Caco-2 (cell line): ENCODE measurements at places on chromosomes 11 and 22.

- no peak for DNase-seq
Measured at GRCh38 chr11:46180736-46181135, 59.5 kb upstream of the PHF21A start.

DNA sequence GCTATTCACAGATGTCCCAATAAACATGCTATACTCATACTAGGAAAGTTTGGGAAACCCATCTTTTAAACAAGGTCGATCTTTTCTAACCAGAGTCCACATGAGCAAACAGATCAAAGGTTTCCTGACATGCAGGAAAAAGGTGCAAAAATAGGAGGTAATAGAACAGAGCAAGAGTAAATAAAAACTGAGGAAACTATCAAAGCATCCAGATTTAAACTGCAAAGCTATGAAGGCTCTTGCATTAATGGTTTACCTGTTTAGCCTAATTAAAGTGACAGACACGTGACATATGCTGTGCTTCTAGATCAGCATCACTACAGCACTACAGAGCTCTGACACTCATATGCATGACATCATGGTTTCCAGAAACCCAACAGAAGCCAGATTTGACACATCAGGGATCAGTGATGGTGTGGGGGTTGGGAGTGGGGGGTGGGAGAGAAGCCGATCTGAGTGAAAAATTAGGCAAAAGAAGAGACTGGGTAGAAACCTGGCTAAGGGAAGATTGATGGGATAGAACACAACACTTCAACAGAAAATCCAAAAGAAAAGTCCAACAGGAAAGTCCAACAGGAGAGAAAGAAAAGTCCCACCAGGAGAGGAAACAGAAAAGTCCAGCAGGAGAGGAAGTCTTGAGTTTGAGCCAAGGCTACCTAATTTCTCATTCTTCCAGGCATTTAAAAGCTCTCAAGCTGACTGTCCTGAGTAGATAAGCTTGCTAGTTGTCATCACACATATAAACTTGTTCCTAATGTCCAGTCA lies 262.3 kb downstream of the SOX6 start:
- DNase-seq, result no peak

GRCh38 chr11:117126223-117126965 lies 17.7 kb upstream of the PAFAH1B2 start:
- DNase-seq, result no peak

DNA sequence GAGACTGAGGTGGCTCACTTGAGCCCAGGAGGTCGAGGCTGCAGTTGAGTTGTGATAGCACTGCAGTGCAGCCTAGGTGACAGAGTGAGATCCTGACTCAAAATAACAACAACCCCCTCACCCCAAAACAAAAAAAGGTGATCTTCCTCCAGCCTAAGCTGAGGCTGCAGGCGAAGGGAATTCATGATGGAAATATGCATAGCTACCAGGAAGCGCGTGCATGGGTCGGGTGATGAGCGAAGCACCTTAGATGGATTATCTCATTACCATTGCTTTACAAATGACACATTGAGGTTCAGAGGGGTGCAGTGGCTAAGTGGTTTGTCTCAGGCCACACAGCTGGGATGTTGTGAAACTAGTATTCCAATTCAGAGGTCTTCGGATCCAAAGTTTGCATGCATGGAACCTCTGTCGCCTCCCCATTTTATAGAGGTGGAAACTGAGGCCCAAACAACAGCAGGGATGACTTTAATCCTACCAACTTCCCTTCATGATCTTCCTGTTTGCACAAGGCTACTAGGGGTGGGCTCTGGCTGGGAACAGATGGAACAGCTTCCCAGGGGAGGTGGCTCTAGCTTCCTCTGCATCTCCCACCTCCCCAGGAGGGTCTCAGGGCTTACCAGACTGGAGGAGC lies 4.6 kb downstream of the SLC29A2 start:
- DNase-seq, result peak; percentile 30

DNA sequence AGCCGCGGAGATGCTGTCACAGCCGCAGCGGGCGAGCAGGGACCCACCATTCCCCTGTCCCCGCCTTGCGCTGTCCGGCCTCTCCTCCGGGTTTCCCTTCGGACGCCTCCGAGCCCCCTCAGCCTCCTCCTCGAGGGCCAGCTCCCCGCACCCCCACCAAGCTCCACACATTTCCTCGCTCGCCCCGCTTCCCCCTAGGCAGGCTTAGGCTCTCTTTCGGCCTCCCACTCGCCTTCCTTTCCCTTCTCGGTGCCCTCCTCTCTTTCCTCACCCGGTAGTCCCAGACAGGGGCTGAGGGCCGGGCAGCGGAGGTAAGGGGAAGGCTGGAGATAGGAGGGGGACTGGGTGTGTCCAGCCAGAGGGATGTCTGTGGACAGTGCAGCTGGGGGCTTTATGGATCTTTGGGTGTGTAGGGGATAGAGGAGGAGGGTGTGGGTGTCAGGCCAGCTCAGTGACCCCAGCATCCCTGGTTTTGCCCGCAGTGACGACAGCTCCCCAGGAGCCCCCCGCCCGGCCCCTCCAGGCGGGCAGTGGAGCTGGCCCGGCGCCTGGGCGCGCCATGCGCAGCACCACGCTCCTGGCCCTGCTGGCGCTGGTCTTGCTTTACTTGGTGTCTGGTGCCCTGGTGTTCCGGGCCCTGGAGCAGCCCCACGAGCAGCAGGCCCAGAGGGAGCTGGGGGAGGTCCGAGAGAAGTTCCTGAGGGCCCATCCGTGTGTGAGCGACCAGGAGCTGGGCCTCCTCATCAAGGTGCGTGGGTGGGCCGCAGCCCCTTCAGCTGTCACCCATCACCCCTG lies 1.6 kb downstream of the KCNK4 start:
- DNase-seq, result no peak

GRCh38 chr11:30908272-30908671 lies 322.1 kb upstream of the MPPED2 start:
- DNase-seq, result no peak

GRCh38 chr11:2301631-2302305 lies at the start of the genes C11orf21 and TSPAN32:
C11orf21 (minus strand) TSS chr11:2301918; CDS start chr11:2301808, 110 bp downstream.
TSPAN32 (plus strand) TSS chr11:2302013; CDS start chr11:2302150, 137 bp downstream.
- DNase-seq, result no peak

DNA sequence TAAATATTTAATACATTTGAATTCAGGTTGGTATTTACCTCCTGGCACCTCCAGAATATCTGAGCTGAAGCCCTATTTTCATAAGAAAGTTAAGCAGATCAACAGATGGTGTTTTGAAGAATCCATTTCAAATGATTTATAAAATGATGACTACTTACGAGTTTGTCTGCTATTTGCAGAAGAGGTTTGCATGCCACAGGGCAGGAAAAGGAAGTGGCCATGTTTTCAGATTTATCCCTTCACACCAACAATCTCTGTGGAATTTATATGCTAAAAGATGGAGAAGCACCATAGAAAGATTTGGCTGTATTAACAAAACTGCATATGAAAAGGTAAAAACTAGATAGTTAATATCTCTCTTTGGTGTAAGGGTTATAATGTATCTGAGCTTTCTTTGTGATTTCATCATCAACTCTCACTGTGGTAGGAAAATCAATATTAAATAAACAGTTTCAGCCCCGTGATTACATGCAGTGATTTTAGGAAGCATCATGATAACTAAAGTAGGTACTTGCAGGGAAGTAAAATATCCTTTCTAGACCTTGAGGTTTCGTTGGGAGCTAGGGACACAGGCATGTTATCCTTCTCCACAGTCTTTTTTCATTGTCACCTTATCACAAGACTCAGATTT lies 2.6 kb downstream of the BMAL1 start:
- DNase-seq, result no peak

DNA sequence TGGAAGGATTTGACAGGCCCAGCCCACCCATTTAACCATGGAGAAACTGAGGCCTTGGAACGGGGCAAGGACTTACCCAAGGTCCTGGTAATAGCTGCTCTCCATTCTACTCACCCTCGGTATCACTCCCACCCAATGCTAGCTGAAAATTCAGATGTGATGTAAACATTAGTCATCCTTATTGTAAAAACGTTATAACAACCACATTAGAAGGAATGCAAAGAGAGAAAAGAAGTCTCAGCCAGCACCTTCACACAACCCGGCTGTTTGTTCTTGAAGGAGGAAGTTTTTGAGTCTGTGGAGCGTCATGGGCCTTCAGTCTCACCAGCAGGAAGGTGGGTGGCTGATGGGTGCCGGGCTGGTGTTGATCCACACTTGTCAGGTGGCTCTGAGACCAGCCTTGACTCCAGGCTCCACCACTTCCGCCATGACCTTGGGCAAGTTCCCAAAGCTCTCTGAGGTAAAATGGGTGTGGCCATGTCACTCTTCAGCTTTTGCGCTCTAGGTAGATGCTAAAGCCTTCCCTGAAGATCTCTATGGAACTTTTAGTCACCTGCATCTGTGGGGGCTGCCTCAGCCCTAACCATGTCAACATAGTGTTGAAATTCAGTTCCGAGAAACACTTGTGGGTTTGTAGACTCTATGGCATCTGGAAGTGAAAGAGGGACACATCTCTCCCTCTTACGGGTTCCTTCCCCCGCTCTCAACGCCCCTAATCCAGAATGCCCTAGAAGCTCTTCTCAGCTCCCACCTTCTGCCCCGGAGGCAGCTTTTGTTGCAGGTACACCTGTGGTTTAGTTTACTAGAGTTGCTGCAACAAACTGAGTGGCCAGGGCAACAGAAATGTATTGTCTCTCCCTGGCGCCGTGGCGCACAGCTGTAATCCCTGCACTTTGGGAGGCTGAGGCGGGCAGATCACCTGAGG lies 14.8 kb downstream of the CD6 start:
- DNase-seq, result peak; percentile 1

GRCh38 chr11:28566339-28567089 lies 458.3 kb downstream of the METTL15 start:
- DNase-seq, result no peak

- DNase-seq, result peak; percentile 30
Measured at GRCh38 chr11:125341676-125342075, 154.4 kb downstream of the FEZ1 start.

GRCh38 chr11:125999234-125999880 lies 53.5 kb downstream of the VSIG10L2 start:
- no peak for DNase-seq

- no peak for DNase-seq
Measured at GRCh38 chr11:106152013-106152412, 74.6 kb downstream of the AASDHPPT start.

DNA sequence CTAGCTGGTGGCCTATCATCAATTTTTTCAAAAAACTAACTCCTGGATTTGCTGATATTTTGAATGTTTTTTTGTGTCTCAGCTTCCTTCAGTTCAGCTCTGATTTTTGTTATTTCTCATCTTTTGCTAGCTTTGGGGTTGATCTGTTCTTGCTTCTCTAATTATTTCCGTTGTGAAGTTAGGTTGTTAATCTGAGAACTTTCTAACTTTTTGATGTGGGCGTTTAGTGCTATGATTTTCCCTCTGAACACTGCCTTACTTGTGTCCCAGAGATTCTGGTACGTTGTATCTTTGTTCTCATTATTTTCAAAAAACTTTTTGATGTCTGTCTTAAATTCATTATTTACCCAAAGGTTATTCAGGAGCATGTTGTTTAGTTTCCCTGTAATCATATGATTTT lies 19.1 kb downstream of the NARS2 start:
- DNase-seq, result no peak

GRCh38 chr22:48647051-48647450 lies 1180.6 kb downstream of the BRD1 start:
- no peak for DNase-seq

DNA sequence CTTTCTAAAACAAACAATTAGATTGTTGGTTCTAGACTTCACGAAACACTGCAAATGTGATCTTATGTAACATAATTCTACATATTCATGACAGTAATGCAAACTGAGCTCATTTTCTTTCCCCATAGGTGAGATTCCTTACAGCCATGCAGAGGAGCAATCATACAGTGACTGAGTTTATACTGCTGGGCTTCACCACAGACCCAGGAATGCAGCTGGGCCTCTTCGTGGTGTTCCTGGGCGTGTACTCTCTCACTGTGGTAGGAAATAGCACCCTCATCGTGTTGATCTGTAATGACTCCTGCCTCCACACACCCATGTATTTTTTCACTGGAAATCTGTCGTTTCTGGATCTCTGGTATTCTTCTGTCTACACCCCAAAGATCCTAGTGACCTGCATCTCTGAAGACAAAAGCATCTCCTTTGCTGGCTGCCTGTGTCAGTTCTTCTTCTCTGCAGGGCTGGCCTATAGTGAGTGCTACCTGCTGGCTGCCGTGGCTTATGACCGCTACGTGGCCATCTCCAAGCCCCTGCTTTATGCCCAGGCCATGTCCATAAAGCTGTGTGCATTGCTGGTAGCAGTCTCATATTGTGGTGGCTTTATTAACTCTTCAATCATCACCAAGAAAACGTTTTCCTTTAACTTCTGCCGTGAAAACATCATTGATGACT lies 1.5 kb downstream of the OR9G1 start:
- DNase-seq, result peak; percentile 8

GRCh38 chr11:19800162-19800561 lies 87.5 kb downstream of the NAV2 start:
- DNase-seq, result no peak

DNA sequence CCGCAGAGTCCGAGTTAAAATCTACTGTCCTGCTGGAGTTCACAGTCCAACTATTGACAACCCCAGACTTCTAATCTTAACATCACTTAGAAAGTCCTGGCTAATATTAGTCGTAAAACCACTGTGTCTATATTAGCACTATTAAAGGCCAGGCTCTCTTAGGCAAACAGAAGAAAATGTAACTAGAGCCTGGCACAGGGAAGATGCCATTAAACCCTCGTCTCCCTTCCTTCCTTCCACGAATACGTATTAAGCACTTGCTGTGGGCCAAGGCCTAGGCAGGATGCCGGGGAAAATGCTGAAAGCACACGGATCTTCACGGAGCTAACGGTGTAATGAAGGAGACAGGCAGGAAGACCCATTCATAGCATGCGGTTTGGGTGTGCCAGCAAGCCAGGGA lies 81.5 kb upstream of the LMO1 start:
- DNase-seq, result no peak

- DNase-seq, result no peak
Measured at GRCh38 chr22:38569181-38569971, 607 bp downstream of the DMC1 start.

- no peak for DNase-seq
Measured at GRCh38 chr22:25403811-25404471, 160.5 kb upstream of the GRK3 start.

GRCh38 chr11:98007072-98007471 lies 1013.7 kb upstream of the CNTN5 start:
- no peak for DNase-seq

DNA sequence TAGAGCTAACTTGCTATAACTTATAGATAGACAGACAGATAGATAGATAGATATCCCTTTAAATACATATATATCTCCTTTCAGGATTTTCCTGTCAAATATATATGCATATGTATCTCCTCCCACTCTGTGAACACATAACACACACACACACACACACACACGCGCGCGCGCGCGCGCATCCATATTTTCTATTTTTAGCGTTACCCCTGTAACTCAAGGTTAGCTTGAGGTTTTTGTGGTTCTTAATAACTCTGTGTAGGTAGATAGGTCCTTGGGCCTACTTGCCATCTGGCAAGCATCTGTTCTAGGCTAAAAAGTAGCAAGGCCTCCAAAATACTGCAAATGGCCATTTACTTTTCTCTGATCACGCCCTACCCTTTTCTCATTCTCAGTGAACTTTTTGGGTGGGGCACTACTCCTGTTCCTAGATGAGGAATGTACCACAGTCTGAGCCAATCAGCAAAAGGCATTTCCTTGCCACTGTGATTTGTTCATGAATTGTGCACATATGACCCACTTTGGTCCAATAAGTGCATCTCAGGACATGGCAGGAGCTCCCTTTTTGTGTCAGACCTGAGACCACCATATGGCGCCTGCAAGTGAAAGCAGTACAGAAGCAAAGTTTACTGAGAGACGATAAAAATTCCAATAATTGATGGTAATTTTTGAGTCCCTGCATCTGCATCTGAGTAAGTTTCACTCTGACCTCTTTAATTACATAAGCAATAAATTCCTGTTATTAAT lies 740.5 kb upstream of the API5 start:
- no peak for DNase-seq

- no peak for DNase-seq
Measured at GRCh38 chr22:20565079-20565734, 57.8 kb downstream of the MED15 start.
